ENCODE measurements at places on chromosomes 2 and 18.
A peak's percentile ranks its signal among the peaks of the same experiment; 100 is the strongest.

- DNase-seq, result no peak
Observed at GRCh38 chr18:48376406-48376805, 32.8 kb downstream of the ZBTB7C start.

DNA sequence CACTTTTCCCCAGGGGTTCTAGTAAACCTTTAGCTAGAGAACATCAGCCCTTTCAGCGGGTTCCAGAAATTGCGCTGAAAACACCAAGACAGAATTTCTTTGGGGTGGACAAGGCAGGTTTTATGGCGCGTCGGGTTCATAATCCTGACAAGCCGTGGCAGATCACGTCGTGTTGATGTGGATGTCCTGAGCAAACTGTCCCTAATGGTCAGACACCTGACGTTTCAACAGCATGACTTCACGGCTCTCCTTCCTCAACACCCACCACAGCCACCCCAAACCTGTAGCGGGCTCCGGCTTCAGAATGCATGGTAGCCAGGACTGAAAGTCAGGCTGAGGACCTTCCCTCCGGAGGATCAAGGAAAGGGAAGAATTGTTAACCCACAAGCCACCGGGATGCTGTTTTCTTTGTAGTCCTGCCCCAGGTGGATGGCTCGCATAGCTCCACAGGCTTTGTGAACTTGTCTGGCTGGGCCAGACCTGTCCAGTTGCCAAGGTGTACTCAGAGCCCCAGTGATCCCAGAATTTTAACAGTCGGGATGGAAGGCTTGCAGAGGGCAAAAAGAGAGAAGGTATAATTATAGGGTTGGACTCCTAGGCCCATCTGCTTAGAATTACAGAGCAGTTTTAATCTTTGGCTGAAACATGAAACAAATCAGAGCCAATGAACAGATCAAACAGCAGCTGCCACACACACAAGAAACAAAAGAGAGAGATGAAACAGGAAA, 1.5 kb downstream of the APCDD1 start:
- DNase-seq, result peak; percentile 56

DNA sequence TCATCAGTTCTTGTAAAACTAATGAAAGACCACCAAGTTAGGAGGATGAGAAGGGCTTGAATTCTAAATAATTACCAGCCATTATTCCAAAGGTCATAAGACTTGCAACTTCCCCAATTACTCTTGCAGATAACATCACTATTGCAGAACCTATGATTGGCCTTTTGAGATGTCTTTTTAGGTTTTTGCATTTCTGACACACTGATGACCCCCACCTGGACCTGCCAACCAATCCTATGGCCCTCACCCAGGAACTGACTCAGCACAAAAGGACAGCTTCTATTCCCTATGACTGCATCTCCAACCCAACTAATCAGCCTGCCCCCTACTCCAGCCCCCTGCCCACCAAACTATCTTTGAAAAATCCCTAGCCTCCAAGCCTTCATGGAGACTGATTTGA, 111.5 kb upstream of the COPS8 start:
- DNase-seq, result no peak

GRCh38 chr2:174535083-174535482, 48.3 kb upstream of the GPR155 start:
- DNase-seq, result no peak

GRCh38 chr18:26702086-26702485, 153.7 kb upstream of the KCTD1 start:
- no peak for DNase-seq

DNA sequence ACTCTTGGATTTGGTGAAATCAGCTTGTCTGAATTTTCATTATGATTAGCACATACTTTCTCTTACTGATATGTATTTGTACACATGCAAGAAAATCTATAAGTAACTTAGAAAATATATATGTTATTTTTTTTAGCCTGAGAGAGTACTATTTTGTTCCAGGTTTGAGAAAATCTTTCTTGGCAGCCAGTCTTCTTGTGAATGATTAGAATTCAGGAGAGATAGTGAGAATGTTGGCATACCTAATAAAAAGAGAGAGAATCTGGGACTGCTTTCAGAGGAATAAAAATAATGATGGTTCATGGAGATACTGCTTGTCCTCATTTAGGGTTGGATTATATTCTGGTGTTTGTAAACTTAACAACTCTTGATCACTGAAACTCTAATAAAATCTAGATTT, 44.4 kb upstream of the RIT2 start:
- DNase-seq, result no peak

DNA sequence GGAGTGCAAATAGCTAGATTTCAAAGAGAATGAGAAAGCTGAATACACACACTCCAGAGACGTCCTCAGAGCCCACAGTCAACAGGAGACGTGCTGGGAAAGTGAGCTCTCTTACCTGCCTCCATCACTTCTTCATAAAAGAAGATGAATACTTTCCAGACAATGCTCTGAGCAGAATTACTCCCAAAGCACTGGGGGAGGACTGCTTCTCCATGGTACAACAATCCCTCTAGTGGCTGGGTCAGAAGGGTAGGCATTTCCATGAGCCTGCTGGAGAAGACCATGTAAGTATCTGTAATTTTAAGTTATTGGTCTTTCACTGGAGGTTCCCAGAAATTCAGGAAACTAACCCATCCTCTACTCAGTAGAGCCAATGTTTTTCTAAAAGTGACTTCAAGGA, 190.3 kb downstream of the RBM43 start:
- DNase-seq, result peak; percentile 2

DNA sequence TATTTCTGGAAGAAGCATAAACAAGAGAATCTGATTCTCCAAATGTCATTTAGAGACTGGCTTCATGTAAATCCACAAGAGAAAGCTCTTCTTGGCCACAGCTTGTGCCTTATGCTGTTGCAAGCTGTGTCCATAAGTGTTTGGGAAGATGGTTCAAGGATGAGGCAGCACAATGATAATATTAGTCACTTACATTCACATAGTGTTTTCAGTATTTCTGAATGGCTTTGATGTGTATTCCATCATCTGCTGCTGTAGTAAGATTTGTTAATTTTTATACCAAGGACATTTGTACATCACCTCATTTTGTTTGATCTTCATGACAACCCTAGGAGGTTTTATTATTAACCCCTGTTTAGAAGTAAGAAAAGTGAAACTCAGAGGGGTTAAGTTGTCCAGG, 29.9 kb downstream of the CREG2 start:
- DNase-seq, result no peak

DNA sequence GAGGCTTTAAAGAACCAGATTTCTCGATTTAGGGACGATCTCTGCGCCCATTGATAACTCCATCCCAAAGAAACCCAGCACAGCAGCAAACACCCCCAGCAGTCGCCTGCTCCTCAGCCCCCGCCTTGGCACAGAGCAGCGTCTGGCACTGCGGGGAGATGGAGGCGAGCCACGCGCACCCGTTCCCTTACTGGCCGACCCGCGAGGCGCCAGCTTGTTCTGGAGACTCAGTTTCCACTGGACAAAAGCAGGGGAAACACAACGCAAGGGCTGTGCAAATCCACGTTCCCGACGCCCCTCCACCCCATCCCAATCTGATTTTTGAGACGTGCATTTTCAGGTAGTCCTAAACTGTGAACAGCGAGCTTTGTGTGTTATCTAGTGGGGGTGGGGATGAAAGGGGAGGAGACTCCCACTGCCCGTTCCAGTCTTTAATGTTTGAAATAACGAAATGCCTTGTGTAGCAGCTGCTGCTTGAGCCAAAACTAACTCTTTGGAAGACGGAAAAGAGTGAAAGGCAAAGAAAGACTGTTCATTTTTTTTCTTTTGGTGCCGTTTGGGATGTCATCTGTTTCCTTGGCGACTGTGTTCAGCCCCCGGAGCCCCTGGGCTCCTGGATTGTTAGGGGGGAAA, 143.2 kb downstream of the MEIS1 start:
- DNase-seq, result peak; percentile 43

GRCh38 chr18:26480897-26481795, 67.2 kb downstream of the KCTD1 start:
- peak; percentile 3 for DNase-seq

- DNase-seq, result no peak
Observed at GRCh38 chr2:173968551-173968950, 3.4 kb upstream of the SP3 start.

DNA sequence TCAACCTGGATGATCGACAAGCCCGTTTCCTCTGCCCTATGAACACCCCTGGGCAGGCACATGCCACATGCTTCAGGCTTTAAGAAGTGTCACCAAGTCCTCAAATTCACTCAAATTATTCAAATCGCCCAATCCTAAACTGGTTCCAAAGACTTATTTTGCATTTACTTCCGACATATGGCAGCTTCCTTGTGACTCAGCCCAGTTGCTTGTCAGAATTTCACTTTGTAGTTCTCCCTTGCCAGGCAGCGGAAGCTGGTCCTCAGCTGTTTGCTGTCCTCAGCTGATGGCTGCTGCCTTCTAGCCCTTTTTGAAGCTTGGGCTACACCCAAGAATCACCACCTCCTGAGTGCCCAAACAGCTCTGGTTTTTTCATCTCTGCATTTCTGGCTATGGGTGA, 105.4 kb upstream of the LMAN1 start:
- no peak for DNase-seq

DNA sequence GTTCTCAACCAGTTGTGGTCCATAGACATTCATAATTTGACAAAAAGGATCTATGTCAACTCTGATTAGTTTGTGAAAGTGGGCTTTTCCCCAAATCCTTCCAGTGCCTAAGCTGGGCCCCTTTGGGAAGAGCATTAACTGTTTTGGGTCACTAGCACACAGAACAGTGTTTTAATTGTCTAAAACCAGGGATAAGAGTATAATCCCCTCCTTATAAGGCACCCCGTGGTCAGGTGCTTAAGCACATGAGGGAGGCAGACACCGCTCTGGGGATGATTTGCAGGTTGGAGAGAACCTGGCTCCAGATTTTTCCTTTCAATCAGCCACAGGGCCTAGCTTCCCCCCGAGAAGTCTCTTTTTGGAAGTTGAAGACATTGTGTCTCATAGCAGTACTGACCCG, 53.6 kb upstream of the RFX8 start:
- no peak for DNase-seq

DNA sequence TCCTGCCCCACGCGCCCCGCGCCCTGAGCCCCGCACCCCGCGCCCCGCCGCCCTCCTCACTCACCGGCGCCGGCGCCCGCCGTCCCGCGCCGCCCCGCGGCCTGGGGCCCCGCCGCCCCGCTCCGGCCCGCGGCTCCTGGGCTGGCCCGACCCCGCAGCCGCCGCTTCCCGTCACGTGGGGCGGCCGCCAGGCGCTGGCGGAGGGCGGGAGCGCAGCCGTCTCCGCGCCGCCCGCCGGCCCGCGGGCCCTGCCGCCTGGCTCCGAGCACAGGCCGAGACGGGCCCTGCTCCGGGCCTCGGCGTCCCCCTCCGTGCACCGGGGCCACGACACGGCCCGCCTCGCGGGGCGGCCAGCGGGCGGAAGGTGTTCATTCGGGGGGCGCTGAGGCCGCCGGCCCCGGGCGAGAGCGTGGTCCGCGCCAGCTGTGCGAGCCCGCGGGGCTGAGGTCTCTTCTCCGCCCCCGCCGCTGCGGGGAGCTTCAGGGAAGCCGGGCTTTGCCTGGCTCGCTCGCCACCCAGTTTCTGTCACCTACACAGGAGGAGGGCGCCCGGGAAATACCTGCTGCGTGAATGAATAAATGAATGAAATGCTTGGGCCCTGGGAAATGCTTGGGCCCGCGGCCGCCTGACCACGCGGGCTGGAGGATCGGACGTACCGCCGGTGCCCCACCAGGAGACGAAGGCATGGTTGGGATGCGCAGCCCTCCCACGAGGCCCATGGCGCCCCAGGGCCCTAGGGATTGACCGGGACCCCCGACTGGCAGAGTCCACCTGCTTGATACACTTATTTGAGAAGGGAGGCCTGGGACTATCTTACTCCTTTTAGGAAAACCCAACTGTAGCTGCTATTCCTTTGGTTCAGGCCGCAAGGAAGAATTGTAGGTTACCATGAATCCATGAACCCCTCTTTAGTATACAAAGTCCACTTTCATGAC, at the start of gene TGFBRAP1:
Gene TGFBRAP1 (minus strand): TSS at position 175 of the 935 bp plus-strand sequence. CDS start 21,434 bp downstream, outside the sequence.
- peak; percentile 92 for DNase-seq

- DNase-seq, result no peak
Observed at GRCh38 chr2:30177956-30178355, 31.1 kb downstream of the YPEL5 start.

DNA sequence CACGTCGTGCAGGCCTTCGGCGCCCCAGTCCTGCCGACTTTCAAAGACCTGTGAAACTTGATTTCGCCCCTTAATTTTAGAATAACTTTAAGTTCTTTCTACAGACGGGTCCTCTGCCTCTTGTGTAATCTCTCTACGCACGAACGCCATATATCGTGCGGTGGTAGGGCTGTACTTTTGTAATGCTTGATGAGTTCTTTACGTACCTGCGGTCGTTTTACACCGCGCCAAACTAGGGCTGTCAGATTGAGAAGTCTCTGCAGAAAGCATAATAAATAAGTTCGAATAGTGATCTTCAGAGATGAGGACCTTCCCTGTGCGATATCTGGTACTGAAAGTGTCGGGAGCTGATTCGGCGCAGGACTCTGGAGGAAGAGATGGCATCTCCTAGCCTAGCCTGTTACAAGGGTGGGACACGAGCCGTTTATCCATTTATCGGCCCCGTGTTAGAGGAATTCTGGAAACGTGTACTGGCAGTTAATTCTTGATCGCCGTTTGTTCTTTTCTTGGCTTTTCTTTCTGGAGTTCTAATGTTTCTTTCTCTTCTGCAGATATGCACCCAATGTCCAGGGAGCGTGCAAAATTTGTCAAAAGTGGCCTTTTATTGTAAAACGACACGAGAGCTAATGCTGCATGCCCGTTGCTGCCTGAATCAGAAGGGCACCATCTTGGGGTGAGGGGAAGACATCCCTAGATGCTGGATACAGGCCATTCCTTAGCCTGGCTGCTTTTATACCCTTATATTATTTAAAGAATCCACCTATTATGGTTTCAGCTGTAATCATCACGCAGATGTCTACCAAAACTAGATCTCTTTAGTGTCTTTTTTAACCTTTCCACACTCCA, 781 bp upstream of the SLC5A6 start:
- DNase-seq, result peak; percentile 77

GRCh38 chr18:41162191-41162590, 792.8 kb upstream of the PIK3C3 start:
- DNase-seq, result no peak

Data from DMS53 (cell line).